ENCODE measurements at places on chromosomes 7 and 10.

DNA sequence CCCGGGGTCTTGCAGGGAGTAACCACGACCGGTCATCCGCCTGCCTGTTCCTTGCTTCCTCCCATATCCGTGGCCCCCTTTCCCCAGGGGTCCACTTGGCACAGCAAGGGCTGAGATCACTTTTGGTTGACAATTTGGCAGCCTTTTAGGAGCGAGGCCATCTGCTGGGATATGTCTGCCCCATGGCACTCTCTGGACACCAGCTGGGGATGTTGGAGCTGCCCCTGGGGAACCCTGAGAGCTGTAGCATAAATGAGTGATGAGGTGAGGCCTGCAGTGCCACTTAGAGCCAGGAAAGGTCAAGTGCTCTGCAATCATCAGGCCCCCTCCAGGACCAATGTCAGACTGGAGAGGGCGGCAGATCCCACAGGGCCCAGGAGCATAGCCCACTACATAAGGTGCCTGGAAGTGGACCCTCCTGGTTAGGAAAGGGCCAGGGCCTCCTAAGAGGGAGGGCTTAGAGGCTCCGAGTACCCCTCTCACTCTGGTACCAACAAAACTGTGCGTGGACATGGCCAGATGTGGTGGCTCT, 92.1 kb downstream of the HIP1 start:
- DNase-seq = no peak

GRCh38 chr10:49218480-49218879, 30.3 kb upstream of the TMEM273 start:
- DNase-seq = no peak

GRCh38 chr7:4000139-4000538, 682.0 kb upstream of the FOXK1 start:
- no peak for DNase-seq

GRCh38 chr10:133445268-133445732, 8.4 kb upstream of the SCART1 start:
- DNase-seq = no peak

- DNase-seq = no peak
Measured at GRCh38 chr10:14859775-14860174, 18.9 kb upstream of the SUV39H2 start.

DNA sequence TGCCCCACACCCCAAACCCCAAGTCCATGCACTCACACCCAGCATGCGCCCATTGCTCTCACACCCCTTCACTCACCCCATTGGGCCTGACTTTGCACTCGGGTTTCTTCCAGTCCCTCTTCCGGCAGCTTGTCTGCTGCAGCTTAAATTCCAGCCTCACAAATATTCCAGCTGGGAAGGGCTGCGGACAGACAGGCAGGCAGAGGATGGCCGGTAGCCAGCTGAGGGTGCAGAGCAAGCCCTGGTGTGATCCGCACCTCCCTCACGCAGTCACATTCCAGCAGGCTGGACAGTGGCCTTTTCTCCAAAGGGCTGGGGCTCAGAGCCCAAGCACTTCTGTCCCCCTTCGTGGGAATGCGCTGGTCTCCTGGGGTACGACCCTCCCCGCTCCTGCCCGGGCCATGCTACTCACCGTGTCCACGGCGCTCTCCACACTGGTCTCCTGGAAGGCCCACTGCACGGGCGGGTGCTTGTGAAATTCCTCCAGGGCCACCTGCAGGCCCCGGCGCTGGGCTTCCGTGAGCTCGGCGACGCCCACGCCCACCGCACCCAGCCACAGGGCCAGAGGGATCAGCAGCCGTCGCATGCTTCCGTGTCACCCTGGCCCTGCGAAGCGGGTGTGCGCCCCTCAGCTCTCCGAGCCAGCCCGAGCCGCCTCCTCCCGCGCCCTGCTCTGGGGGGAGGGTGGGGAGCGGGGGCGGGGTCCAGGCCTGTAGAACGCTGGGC, 1.2 kb downstream of the RARRES2 start:
- DNase-seq = no peak

- no peak for DNase-seq
Measured at GRCh38 chr10:100977436-100977835, 8.1 kb downstream of the SEMA4G start.

GRCh38 chr7:90709501-90710465, 113.7 kb downstream of the CDK14 start:
- DNase-seq = no peak

Data from stimulated activated CD4-positive, alpha-beta T cell treated with anti-CD3 and anti-CD28 coated beads, Interleukin-1b, Interleukin-23, amount 100 ng/mL, for 1 hour (primary cell).